ENCODE measurements at places on chromosomes 16 and 17.

- DNase-seq = peak; percentile 23
These were observed 52.7 kb upstream of the ZNF629 start for GRCh38 chr16:30839523-30840227.

- no peak for DNase-seq
These were observed 47.9 kb downstream of the WDR59 start for GRCh38 chr16:74936902-74937560.

GRCh38 chr17:43033948-43034881 is 9.2 kb downstream of the RND2 start:
- no peak for DNase-seq

- no peak for DNase-seq
These were observed 25.4 kb upstream of the HELZ start for GRCh38 chr17:67270416-67270815.

DNA sequence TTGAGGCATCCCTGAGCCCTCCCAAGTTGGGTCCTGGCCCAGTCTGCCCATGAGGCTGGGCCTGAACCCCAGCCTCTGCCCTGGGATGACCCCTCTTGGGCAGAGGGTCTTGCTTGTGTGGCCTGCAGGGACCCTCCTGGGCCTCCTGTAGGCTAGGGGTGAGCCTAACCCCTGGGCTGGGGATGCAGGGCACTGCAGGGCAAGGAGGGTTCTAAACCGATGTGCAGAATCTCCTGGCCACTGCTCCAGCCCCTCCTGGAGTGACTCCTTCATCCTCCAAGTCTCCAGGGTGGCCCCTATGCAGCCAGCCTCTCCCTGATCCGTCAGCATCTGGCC is 37.5 kb downstream of the LGALS9 start:
- DNase-seq = no peak

GRCh38 chr17:78258323-78259191 is 27.1 kb downstream of the TMEM235 start:
- peak; percentile 85 for DNase-seq

DNA sequence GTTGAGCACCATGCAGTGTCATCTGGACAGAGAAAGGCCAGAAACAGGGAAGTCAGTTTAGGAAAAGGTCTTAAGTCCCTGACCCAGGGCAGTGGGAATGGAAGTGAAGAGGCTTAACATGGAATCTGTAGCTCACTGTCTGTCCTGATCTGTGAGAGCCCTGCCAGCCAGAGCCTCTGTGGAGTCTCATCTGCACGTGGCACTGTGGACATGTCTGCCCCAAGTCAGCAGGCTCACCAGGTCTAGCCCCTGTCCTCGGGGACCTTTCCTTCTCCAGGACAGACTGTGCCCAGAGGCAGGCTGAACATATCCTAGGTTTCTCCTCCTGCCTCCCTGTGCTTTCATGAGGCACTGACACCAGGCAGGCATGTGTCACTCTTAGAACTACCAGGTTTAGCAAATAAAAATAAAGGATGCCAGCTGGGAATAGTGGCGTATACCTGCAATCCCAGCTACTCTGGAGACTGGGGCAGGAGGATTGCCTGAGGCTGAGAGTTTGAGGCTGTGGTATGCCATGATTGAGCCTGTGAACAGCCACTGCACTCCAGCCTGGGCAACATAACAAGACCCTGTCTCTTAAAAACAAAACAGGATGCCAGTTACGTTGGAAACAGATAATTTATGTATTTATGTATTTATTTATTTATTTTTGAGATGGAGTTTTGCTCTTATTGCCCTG is 22.4 kb downstream of the UNK start:
- no peak for DNase-seq

Measured in NCI-H146 (cell line).